ENCODE measurements at places on chromosomes 11 and 22. TPM values are rescaled to one million over a fixed set of nuclear protein-coding genes. Genes with fewer than 3 reads are reported as not detected.

The OR4A16 gene
- not detected for total RNA-seq

The AAMDC gene
- total RNA-seq = 4.8 TPM

- no peak for DNase-seq
Measured at GRCh38 chr11:63560506-63561180, 2.5 kb downstream of the PLAAT2 start.

DNA sequence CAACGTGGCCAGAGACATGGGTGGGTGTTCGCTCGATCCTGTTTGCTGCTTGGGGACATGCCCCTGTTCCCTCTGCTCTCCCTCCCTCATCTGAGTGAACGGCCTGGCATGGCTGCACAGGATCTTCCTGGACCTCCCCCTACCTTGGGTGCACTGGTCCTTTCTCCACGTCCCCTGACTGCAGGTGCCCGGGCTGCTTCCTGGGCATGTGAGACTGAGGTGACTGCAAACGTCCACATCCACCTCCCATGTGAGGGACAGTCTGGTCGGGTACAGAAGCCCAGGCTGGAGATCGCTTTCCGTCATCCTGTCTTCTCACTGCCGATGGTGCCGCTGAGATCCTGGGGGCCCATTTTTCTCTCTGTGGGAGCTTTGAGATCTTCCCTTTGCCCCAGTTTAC, 11.8 kb downstream of the SULT4A1 start:
- no peak for DNase-seq

DNA sequence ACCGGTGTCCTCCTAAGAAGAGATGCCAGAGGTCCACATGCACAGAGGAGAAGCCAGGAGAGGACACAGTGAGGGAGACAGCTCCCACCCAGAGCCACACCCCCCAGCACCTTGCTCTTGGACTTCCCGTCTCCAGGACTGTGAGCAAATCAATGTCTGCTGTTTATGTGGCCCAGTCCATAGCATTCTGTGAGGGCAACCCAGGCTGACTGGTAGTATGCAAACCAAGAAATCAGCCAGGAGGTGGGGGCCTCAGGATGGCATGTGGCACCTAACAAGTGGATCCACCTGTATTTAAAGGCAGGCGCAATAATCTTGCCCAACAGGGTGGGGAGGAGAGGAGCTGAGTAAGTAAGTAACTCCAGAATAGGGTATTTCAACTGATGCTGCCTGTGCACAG, 136.4 kb downstream of the BRD1 start:
- no peak for DNase-seq

DNA sequence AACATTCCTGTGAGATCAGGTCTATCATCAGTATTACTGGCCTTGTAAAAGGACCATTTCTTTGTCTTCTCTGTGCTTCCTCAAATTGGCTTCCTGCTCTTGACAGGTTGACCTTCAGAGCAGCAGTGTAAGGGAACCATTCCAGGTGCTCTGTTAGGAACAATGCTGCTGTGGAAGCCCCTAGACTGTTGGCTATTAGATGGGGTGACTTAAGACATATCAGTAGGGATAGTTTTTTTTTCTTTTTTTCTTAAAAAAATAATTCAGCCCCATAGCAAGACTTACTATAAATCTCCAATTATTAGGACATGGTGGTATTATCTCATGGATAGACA, 37.6 kb downstream of the COA4 start:
- no peak for DNase-seq

DNA sequence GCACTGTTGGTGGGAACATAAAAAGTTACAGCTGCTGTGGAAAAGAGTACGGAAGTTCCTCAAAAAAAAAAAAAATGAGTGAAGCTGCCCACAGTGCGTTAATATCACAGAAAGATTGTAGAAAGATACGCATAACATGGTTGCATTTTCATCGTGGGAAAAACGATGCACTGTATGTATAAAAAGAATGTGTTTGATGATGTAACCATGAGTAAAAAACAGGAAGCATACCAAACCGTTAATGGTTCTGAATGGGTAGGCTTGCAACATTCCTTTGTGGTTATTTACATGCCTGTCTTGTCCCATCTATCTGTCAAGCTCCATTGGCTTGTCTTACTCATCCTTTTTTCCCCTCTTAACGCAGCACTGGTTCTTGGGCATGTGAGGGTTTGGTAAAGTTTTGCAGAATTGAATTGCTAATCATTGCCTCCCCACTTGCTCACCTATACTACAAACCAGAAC, 33.8 kb upstream of the DKK3 start:
- no peak for DNase-seq

GRCh38 chr11:69661413-69661715, 13.8 kb downstream of the LTO1 start:
- no peak for DNase-seq

All from CD4-positive, CD25-positive, alpha-beta regulatory T cell (primary cell).